Ecto neural progenitor cell (in vitro differentiated cells): ENCODE measurements at places on chromosomes 4 and X.

- no peak for DNase-seq
Observed at GRCh38 chr4:8577972-8578371, 2.2 kb upstream of the GPR78 start.

- DNase-seq: no peak
Observed at GRCh38 chr4:104930298-104930697, 216.4 kb upstream of the TET2 start.

- DNase-seq: no peak
Observed at GRCh38 chrX:115940348-115940747, 230.2 kb upstream of the AGTR2 start.

DNA sequence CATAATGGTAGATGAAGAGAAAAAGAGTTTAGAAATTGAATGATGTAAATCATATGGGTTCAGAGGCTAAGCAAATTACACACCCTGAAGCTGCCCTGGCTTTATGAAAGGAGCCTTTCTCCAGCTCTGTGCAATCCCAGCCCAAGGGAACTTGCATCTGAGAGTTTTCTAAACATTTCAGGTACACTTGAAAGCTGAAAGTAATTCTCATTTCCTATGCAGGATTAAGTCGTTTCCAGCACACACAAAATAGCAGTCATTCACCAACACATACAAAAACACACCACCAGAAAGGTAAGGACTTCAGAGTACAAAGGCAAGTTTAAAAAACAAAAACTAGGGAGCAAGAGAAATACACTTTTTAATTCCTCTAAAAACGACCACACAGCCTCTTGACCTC, 1.7 kb downstream of the PDGFC start:
- DNase-seq: no peak

DNA sequence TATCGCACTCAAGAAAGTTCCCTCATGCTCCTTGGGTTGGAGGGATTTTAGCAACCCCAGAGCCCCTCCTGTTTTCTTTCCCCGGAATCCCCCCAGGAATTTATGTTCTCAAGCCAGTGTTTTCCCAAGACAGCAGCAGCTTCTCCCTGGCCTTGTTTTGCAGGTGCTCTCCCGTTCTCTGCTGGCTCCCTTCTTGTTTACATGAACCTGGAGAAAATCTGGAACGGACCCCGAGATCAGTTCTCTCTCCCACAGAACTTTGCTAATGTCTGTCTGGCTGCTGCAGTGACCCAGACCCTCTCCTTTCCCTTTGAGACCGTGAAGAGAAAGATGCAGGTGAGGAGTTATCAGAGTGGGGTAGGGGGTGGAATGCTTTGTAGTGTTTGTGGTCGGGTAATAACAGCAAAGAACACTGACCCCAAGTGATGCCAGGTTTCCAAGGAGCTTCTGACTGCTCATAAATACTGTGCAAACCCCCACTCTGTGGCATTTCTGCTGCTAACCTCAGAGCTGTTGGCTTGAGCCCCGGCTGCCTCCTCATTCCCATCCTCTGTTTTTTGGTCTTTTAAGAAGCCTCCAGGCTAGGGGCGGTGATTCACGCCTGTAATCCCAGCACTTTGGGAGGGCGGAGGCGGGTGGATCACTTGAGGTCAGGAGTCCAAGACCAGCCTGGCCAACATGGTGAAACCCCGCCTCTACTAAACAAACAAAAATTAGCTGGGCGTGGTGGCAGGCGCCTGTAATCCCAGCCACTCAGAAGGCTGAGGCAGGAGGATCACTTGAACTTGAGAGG, 11.1 kb downstream of the SLC25A43 start:
- DNase-seq: peak; percentile 50
